ENCODE measurements at places on chromosomes 2 and 18. TPM values are rescaled to one million over a fixed set of nuclear protein-coding genes. Genes with fewer than 3 reads are reported as not detected.

Gene SLC9A2
- total RNA-seq: not detected

Gene ADD2
- total RNA-seq: 2.6 TPM

Gene ALMS1
- 16.8 TPM for total RNA-seq

Gene TCF7L1
- 2.8 TPM for total RNA-seq

Gene TBR1
- total RNA-seq: 0.31 TPM

Gene MAB21L4
- total RNA-seq: not detected

Gene COL5A2
- total RNA-seq: 153 TPM

Gene ERFE
- 2.0 TPM for total RNA-seq

Gene NTSR2
- total RNA-seq: not detected

Gene C2orf15
- 0.34 TPM for total RNA-seq

Gene SKOR2
- total RNA-seq: not detected

Gene IDH1
- 182 TPM for total RNA-seq

Gene CFAP65
- under 0.01 TPM for total RNA-seq

Gene TDRD15
- not detected for total RNA-seq

Gene PCBP1
- total RNA-seq: 69.4 TPM

Gene CYP27A1
- total RNA-seq: 304 TPM

Gene C2orf49
- total RNA-seq: 13.4 TPM

Gene VSNL1
- not detected for total RNA-seq

Gene SERPINB10
- total RNA-seq: not detected

Gene C2orf74
- 5.0 TPM for total RNA-seq

Gene FBXO15
- 0.33 TPM for total RNA-seq

Gene GNAL
- total RNA-seq: 69.3 TPM

Gene CARF
- 6.2 TPM for total RNA-seq

Gene ADAM23
- 8.8 TPM for total RNA-seq

Gene CRACDL
- not detected for total RNA-seq

Gene CCDC68
- total RNA-seq: under 0.01 TPM

Gene TUBB8B
- total RNA-seq: not detected

Gene PRSS56
- total RNA-seq: not detected

Gene GREB1
- total RNA-seq: 78.1 TPM

Gene SLC9A4
- total RNA-seq: not detected

Gene HRH4
- not detected for total RNA-seq

Gene DSC1
- not detected for total RNA-seq

Gene ELOA2
- not detected for total RNA-seq

Gene ANAPC1
- total RNA-seq: 86.4 TPM

Gene PLGLB1
- 1.5 TPM for total RNA-seq

Gene RUFY4
- total RNA-seq: not detected

Gene LYG1
- total RNA-seq: 0.77 TPM

Gene MYO5B
- total RNA-seq: not detected
